ENCODE measurements at places on chromosomes 13 and 19.
A peak's percentile ranks its signal among the peaks of the same experiment; 100 is the strongest.

DNA sequence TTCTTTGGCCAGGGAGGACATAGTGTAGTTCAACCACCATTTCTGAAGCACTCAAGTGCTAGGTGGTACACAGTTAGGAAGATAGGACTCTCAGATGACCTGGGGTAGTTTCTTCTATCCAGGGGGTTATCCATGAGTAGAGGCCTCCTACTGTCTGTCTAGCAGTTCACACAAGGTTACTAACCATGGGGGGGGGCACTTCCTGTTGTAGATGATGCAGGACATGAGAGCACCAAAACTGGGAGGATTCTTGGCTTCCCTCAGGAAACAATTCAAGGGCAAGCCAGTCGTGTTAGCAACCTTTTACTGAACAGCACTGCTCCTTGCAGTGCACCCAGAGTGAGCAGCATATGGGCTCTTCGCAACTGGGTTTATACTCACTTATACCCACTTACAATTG lies 8.9 kb upstream of the TPP2 start:
- H3K36me3 ChIP-seq, result no peaks in the 10 kb centered on the region
- no peak overlapping the region for H3K27ac ChIP-seq
- DNase-seq, result no peak
- peaks cover 10% of the 10 kb centered on the region for H3K4me1 ChIP-seq
- no peak overlapping the region for H3K4me3 ChIP-seq

DNA sequence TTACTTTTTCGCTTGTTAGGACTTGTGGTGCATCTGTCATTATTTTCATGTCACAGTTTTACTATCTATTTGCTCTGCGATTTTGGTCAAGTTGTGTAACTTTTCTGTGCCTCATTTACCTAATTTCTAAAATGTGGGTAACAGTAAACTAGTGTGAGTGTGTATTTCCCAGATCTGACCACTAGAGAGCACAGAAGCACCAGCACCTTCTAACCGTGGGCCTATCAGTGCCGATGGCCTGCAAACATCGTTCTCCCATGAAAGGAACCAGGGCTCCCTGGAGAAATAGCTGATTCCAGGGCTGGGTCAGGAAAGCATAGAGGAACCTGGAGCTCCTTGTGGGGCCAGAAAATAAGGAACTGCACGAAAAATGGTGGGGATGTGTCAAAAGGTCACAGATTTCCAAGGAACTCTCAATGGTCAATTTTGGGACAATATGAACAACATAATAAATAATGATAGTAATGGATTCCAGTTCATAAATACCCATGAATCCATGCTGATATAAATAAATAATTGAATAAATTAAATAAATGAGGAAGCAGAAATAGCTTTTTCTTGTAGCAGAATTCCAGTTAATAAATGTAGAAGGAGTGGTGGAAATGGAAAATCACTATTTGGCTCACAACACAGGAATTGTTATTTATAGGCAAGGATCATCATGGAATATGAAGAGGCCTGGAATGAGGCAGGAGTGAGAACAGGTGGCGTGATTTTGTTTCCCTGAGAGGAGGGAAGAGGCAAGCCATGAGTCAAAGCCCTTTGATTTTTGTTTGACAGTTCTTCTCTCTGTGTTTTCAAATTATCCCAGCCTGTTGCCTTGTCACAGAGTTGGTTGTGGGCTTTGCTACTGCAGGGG lies 31.1 kb downstream of the CEACAM8 start:
- H3K27me3 ChIP-seq, result peaks cover 2% of the 10 kb centered on the region
- H3K36me3 ChIP-seq, result no peaks in the 10 kb centered on the region
- peak overlapping the region; percentile 51 for H3K27ac ChIP-seq
- DNase-seq, result no peak

- H3K27me3 ChIP-seq, result no peaks in the 10 kb centered on the region
- H3K4me1 ChIP-seq, result no peaks in the 10 kb centered on the region
- DNase-seq, result no peak
- H3K36me3 ChIP-seq, result no peaks in the 10 kb centered on the region
- H3K4me3 ChIP-seq, result no peak overlapping the region
Measured at GRCh38 chr13:109655206-109655600, 131.2 kb downstream of the IRS2 start.

GRCh38 chr19:17323964-17324332 lies 10.7 kb downstream of the ANO8 start:
- H3K27ac ChIP-seq, result no peak overlapping the region
- H3K36me3 ChIP-seq, result peaks cover 3% of the 10 kb centered on the region
- H3K4me1 ChIP-seq, result no peaks in the 10 kb centered on the region
- no peak overlapping the region for H3K4me3 ChIP-seq
- no peaks in the 10 kb centered on the region for H3K27me3 ChIP-seq

- H3K27me3 ChIP-seq, result no peaks in the 10 kb centered on the region
- H3K27ac ChIP-seq, result no peak overlapping the region
- no peaks in the 10 kb centered on the region for H3K4me1 ChIP-seq
- no peak overlapping the region for H3K4me3 ChIP-seq
- H3K36me3 ChIP-seq, result no peaks in the 10 kb centered on the region
Measured at GRCh38 chr13:77836423-77836822, 82.2 kb downstream of the EDNRB start.

Data from psoas muscle (tissue), 8 donors.